Activated CD4-positive, alpha-beta T cell treated with anti-CD3 and anti-CD28 coated beads, Interleukin-2, amount 50 U/mL, for 1 hour (primary cell): ENCODE measurements at places on chromosomes 3 and 15.
A peak's percentile ranks its signal among the peaks of the same experiment; 100 is the strongest.

GRCh38 chr3:169244119-169244864, 419.2 kb downstream of the MECOM start:
- no peak for DNase-seq

GRCh38 chr3:45938864-45939263, 4.4 kb upstream of the CXCR6 start:
- DNase-seq, result peak; percentile 84

DNA sequence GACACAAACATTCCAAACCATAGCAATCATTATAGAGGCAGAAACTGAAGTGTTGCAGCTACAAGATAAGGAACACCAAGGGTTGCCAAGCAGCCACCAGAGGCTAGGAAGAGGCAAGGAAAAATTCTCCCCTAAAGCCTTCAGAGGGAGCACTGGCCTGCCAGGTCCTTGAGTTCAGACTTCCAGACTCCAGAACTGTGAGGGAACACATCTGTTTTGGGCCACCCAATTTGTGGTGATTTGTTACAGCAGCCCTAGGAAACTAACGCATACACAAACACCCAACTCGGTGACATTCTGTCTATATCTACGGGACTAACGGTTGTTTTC, 54.6 kb downstream of the MB21D2 start:
- DNase-seq, result no peak

- DNase-seq, result no peak
These were observed 37.8 kb downstream of the MYL3 start for GRCh38 chr3:46825450-46825849.

DNA sequence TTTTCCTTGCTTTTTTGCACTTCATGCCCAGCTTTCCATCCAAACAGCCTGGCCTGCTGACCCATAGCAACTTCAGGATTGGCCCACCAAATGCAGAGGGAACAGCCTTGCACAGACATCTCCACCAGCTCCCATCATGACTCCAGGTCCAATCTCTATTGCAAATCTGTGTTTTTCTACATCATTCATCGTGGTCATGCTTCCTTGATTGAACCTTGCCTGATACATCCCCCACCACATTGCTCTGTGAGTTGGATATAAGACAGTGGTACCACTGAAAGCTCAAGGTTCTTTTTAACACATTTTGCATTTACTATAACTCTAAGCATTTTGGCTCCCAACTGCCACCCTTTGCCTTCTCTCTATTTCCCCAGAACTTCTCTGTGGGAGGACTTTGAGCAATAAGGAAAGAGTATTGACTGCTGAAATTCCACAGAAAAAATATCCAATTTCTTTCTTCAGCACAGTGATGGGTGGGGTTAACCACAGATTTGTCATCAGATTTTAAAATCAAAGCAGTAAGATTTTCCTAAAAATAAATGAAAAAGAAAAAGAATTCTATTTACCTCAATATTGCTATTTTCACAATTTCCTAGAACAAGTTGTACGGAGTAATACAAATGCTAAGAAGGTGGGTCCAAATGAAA, 114.6 kb upstream of the GALNT15 start:
- DNase-seq, result no peak

- DNase-seq, result no peak
These were observed 50.3 kb downstream of the CHSY1 start for GRCh38 chr15:101201411-101202174.

GRCh38 chr3:142319094-142319493, 93.7 kb upstream of the GK5 start:
- DNase-seq, result no peak

- no peak for DNase-seq
These were observed 6.9 kb downstream of the ADAMTS17 start for GRCh38 chr15:100334905-100335304.
